ENCODE measurements at places on chromosomes 3 and 15.

DNA sequence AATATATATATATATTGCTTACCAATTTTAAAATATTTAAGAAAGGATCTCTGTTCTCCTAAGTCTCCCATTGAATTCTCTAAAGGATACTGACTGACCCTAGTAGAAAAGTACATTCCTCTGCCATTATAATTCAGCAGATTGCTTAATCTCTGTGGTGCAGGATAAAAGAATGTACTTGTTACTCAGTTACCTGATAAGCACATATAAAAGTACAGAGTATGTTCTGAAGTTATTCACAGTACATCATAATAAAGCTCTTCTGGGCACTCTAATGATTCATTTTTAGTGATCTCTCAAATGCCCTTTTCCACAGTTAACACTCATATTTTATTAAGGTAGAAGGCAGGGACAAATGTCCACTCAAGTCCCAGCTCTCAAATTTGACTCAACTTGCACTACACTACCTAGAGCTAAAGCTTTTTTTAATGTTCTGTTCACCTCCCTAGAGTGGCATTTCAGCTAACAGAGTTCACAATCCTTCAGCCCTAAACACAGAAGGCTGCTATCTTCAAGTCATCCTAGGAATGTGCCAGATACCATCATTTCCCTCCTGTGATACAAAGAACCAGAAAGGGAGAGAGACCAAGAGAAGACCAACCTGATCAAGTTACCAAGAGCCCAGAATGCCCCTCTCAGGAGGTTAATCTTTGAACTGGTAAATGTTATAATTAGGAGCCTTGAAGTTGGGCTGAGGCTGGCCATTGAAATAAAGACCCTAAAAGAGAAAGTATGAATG is 53.3 kb downstream of the MEIS2 start:
- DNase-seq = no peak

DNA sequence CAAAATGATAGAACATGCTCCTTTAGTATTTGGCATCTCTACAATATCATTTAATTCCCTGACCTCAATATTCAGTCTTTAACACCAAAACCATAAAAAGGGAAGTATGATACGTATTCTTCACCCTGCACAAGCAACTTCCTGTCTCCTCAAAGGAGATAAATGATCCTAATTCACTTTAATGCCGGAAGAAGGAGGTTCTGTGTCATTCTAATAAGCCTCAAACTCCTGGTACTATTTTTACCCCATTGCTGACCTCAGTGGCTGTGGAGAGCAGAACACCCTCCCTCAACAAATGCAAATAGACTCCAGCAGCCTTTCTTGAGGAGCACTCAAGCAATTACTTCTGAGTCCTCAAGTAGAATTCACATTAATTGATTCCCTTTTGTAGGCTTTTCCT is 173.3 kb downstream of the TMEM108 start:
- DNase-seq = no peak

- DNase-seq = no peak
These were observed 302.5 kb downstream of the GABRG3 start for GRCh38 chr15:27273506-27273905.

GRCh38 chr3:24245056-24245455 is 249.6 kb downstream of the THRB start:
- no peak for DNase-seq

DNA sequence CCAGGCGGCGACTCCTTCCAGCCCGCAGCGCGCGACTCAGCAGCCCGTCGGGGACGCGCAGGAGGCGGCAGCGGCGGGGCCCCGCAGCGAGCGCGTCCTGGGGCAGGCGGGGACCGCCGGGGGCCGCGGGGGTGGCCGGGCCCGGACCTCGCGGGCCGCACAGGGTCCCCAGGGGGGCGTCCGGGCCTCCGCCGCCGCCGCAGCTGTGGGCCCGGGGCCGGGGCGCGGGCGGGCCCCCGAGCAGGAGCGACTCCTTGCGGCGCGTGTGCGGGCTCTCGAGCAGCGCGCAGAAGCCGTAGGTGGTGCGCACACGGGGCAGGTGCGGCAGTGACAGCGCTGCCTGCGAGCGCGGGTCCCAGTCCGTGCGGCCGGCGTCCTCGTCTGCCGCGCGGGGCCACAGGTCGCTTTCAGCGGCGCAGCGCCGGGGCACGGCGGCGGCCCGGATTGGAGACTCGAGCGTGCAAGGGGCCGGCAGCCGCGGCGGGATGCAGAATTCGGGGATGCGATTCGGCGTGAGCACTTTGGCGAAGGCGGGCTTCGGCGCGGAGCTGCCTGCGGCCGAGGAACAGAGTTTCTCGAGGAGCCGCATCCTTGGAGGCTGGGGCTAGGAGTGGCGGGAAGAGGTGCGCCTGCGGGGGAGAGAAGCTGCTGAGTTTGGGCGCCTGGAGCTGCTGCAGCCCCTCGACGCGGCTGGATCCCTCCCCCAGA is 535 bp downstream of the C2CD4B start:
- DNase-seq = no peak

DNA sequence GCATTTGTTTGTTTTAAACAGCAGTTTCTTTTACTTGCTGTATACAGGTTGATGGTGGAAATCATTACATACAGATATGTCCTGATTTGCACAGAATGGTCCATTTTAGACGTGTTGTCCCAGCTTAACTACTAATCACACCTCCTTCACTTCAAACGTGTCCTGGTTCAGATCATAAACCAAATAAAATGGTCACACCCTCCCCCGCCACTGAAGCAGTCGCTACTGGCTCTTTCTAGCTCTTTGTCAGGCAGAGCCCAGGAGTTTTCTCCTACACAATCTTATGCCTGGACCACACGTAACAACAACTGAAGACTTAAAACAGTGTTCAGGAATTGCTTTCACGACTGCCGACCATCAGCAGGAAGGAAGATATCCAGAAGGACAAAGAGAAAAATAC is 73.6 kb downstream of the MESD start:
- no peak for DNase-seq

- no peak for DNase-seq
These were observed 64.8 kb downstream of the BOC start for GRCh38 chr3:113275929-113276750.

DNA sequence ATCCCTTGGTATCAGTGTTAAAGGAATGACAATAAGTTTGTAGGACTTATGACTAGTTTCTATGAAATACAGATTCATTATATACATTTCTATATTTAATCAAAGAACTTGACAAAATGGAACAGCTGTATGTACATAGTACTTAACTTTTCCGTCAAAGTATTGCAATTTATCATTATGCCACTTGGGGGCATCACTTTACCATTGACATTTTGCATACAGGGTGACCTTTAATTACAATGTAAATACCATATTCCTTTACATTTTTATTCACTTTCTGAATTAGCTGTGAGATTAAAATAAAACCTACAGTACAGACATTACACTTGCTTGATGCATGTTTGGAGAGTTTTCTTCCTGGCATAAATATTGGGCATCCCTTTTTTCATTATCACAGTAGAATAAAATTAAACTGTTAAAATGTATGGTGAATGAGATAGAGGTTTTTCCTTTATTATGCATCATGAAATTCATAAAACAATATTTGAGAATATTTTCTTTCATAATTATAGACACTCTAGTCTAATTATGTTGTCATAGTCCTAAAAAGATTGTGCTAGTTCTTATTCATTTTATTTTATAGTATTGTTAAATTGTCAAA is 6.9 kb downstream of the NEK11 start:
- DNase-seq = peak; percentile 12

GRCh38 chr3:124669470-124669869 is 60.8 kb upstream of the UMPS start:
- no peak for DNase-seq

DNA sequence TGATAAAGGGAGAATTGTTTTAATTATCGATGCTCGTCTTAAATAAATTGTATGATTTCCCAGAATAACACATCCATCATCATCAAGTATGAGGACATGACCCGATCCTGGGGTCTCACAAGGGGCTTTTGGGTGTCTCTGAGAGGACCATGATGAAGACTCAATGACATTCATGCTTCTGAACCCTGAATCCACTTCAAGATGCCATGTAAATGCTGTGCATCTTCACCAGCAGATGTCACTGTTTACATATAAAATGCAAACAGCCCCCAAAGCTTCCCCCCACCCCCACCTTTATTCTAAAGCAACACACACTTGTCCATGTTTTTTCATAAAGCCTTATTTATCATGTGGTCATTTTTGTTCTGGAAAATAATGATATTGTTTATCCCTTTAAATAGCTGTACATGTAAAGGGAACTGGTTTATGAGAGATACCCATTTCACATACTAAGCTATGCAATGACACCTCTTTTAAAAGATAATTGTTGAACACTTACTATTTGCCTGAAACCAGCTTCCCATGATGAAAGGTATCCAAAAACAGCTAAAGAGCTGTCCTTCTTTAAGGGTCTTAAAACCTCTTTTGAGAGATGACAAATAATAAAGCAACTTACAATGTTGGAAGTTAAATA is 69.7 kb upstream of the UBE3A start:
- DNase-seq = no peak

- no peak for DNase-seq
These were observed 114.4 kb downstream of the PLCL2 start for GRCh38 chr3:16999161-16999560.

GRCh38 chr15:90713081-90713480 is 4.1 kb upstream of the BLM start:
- DNase-seq = no peak

DNA sequence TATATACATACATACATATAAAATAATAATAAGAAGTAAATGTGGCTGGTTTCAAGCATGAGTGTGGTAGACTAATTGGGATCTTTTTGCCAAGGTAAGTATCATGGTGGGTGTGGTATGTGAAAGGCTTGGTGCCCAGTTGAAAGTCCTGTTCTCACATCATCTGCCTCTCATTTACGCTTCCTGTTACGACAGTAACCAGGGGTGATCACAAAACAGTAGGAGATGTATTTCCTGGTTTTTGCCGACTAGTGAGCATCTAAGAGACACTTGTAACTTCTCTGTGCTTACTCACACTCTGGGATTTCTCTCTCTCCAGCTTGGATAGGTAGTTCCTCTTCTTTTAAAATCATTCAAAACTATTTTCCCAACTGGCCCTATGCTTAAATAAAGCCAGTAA is 1028.3 kb upstream of the NR2F2 start:
- no peak for DNase-seq

DNA sequence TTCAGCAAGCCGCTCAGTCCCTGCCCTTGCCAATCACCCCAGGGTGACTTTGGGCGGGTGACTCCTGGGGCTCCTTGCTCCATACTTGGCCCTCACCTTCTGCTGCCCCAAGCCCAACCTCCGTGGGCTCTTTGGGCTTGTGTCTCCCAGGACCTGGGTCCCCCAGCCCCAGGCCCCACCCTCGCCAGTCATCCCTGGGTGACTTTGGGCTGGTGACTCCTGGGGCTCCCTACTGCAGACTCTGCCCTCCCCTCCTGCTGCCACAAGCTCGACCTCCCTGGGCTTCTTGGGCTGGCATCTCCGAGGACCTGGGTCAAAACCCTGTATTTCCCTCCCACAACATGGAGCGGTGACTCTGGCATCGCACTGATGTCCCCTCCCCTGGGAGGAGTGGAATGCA is 151.5 kb downstream of the GOLGA6L4 start:
- DNase-seq = no peak

DNA sequence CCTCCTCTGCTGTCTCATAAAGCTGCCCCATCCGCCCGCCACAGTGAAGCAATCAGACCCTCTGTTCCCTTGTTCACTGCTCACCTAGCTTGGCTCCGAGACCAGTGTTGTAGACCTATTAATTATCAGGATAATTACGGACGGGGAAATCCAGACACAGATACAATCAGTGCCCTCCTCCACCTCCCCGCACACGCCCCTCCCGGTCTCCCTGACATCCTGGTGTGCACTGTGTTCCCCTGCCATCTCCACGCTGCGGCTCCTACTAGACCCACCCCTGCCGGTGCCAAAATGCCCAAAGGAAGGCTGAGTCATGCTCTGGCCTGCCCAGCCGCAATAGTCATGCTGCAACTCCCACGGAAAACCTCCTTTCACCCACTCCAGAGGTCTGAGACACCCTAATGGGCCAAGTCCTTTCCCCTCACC is 277.3 kb upstream of the TLE3 start:
- DNase-seq = no peak

DNA sequence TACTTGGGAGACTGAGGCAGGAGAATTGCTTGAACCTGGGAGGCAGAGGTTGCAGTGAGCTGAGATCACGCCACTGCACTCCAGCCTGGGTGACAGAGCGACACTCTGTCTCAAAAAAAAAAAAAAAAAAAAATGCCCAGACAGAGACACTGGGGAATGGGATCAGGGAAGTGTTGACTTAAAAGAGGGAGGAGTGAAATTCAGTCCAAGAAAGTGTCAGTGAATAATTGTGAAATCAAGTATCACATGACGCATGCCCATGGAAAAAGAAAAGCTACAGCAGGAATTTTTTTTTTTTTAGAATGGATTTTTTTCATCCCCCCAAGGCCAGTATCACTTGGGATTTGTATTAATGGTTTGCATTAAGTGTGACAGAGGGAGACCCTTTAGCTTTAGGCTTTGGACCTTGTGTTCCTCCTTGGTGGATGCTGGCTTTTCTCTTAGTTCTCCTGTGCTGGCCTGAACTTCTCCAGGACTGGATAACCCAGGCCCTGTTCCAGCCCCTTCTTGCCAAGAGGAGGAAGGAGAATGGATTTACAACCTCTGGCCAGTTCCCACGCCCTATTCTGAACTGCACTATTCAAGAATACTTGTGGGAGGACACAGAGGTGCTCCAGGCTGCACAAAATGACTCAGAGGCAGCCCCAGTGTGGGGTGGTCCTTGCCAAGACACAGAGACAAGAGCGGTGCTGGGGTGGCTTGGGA is 36.7 kb upstream of the ZNF774 start:
- DNase-seq = no peak

DNA sequence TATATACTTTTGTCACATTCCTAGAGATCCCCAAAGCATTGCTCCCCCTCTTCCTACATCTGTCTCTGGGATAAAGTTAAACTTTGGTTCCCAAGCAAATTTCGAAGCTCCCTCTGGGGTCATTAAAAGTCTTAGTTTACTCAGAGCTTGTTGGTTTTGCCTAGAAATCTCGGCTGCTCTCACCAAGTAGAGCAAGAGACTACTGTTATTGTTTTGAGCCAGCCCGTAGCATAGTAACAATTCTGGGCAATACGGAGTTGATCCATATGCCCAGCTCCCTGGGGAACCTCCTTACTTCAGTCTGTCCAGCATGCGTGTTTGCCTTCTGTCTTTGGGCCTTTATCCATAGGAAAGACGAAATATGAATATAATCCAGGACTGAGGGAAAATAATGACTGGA is 10.0 kb upstream of the P3H2 start:
- DNase-seq = no peak
